ENCODE measurements at places on chromosomes 13 and 19. TPM values are rescaled to one million over a fixed set of nuclear protein-coding genes. Genes with fewer than 3 reads are reported as not detected.

Gene ATP8B3
- 0.52 TPM for polyA plus RNA-seq

Gene ZSCAN18
- polyA plus RNA-seq, result 47.2 TPM

DNA sequence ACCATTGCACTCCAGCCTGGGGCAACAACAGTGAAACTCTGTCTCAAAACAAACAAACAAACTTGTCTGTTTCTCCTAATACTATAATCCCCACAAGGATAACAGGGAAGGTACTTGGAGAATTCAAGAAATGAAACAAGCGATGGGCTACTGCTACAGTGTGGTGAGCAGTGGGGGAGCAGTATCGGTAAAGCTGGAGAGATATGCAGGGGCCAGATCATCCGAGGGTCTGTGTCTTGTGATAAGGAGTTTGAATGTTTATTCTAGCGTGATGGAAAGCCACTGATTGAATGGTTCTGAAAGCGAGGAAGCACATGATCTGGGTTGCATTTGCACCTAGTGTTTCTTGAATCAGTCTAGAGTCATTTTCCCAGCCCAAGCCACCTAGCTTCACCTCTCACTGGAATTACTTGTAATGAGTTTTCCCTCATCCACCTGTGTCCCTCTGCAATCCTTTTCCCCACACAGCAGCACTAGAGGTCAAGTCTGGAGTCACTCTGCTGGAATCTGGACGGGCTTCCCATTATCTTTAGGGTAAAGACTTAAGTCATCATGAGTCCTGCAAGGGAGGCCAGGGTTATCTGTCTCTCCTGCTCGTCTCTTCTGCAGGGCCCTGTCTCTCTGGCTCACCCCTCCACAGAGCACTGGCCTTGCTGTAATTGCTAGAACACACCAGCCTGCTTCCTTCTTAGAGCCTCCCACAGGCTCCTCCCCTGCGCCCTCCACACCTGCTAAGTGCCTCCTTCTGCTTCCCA is 162.3 kb downstream of the KLF5 start:
- no peak for DNase-seq

Gene PVR
- 19.4 TPM for polyA plus RNA-seq

DNA sequence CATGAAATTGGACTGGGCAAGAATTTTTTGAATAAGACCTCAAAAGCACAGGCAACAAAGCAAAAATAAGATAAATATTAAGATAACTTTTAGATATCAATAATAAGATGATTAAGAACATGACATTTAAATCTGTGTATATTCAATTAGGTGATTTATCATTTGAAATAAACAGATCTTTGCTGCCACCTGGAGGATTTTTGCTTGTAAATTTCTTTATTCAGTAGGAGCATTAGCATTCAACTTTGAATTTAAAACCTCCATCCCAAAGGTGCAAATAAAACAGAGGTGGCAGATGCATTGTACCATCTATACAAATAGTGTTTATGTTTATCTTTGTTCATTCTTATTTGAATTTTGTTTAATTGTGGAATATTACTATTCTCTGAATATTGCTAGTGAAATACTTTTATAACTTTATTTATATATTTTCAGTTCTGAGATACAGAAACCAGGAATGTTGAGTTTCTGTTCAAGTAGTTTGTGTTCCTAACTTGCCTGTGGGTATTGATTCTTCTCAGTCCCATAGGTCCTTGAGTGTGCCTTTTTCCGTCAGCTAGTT is 20.9 kb downstream of the COG6 start:
- peak; percentile 38 for DNase-seq

- DNase-seq, result no peak
Measured at GRCh38 chr13:92224052-92224821, 825.8 kb downstream of the GPC5 start.

DNA sequence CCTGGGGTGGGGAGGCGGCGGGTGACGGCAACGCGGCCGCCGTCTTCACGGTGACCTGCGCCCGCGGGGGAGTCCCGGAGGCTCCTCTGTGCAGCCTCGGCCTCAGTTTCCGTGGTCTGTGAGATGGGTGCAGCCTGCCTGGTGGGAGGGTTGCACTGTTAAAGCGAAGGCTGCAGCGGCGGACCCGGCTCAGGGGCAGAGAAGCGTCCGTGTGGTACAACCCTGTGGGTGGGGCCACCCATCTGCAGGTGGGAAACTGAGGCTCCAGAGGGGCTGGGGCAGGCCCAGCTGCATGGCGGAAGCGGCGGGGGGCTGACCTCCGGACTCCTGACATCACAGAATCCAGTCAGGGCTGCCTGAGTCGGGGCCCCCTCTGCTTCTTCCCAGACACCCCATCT is 481 bp downstream of the FGF22 start:
- DNase-seq, result no peak

GRCh38 chr19:30738047-30738446 is 365.9 kb downstream of the ZNF536 start:
- DNase-seq, result no peak

GRCh38 chr13:20311596-20311995 is 79.5 kb upstream of the GJB6 start:
- DNase-seq, result no peak

Gene ZNF177
- not detected for polyA plus RNA-seq

Gene TUBB4A
- 0.81 TPM for polyA plus RNA-seq

Gene TMIGD2
- polyA plus RNA-seq, result 3.2 TPM

GRCh38 chr13:113845055-113845454 is 18.8 kb downstream of the GAS6 start:
- DNase-seq, result no peak

DNA sequence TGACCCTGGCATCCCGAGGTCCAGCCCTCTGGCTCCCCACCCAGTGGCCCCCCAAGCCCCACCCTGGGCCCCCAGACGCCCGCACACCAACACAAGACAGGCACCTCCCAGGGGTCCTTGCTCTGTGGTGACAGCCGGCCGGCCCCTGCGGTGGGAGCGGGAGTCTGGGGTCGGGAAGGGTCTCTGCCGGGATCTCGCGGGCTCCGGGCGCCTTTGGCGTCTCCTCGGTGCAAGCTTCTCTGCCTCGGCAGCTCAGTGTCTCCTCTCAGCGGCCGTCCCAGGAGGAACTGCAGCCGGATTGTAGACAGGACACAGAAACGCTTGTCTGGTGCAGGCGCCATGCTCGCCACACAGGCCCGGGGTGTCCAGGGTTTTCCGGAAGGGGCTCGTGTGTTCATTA is 43.7 kb downstream of the TMEM255B start:
- DNase-seq, result no peak

Gene ZNF709
- 4.8 TPM for polyA plus RNA-seq

DNA sequence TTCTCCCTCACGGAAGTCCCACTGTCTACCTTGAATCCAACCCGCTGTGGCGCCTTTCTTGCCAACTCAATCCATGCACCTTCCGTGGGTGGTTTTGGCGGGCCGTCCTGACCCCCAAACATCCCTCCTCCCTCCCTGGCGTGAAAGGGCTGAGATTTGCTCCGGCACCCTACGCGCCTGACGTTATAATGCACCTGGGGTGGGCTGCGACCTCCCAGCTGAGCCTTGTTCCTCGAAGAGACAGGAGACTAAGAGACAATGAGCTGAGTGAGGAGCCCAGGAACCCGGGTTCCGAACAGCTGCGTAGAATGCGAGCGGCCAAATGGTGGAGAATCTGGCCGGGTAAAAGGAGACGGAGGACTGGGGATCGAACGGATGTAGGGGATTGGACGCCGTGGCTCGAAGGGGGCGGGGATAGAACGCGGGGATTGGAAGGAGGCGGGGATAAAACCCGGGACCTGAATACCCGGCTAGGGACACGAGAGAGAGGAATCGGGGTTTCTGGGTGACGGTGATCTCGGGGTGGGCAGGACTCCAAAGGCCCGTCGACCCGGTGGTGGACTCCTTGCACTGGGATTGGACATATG is at the start of gene CPT1C:
CPT1C (plus strand) TSS at position 461 of the 587 bp plus-strand sequence. CDS start 1,137 bp downstream, outside the sequence.
- DNase-seq, result peak; percentile 76

DNA sequence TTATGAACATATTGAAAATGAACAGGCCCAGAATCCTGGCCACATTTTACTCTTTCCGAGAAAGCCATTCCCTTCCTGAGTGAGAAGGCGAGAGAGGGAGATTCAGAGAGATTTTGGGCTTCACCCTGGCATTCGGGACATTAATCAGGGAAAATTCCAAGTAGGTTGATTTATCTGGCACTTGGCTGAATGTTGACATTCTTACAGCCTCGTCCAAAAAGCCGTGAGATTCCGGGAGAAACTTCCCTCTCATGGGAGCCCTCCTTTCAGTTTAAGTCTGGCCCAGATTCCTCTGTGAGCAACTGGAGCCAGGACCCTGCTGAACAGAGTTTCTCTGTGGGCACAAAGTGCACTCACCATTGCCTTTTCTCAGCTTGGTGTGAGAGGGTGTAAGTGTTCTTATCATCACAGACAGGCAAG is 129.2 kb upstream of the PEG3 start:
- DNase-seq, result peak; percentile 69

DNA sequence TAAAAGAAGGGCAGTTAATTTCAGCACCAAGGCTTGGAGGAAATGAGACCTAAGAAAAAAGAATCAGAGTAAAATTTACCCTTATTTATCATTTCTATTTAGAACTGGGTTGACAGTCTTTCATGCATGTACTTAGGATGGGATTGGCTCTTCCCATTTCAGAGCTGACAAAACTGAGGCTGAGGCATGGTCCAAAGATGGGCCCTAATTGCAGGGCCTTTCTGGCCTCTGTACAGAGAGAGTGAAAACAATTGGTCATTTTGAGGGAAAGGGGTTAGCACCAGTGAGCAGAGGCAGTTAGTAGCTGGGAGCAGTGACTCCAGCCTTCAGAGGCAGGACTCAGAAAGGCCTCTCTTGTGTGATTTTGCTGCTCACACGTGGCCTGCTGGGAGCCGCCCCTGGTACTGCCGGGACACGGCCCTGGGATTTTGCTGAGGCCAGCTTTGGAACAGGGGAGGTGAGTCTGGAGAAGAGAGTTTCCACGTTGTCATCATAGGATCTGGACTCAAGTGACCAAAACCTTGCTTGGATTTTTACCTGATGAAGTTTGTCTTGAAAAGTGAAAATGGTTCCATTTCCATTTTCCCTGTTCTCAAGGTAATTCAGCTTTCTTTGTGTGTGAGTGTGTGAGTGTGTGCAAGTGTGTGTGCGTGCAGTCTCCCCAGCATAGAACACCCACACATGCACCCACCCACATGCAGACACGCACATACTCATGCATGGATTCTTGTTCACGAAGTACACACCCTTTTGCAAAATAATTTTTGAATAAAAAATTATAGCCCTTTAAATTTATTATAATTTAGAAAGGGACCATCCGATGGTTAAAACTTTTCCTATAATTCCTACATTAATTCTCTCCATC is at the start of gene ZNF536:
ZNF536 (plus strand) TSS at position 425 of the 865 bp plus-strand sequence. CDS start 71,179 bp downstream, outside the sequence.
- DNase-seq, result no peak

- DNase-seq, result no peak
Measured at GRCh38 chr13:42524487-42525034, 49.4 kb upstream of the TNFSF11 start.

DNA sequence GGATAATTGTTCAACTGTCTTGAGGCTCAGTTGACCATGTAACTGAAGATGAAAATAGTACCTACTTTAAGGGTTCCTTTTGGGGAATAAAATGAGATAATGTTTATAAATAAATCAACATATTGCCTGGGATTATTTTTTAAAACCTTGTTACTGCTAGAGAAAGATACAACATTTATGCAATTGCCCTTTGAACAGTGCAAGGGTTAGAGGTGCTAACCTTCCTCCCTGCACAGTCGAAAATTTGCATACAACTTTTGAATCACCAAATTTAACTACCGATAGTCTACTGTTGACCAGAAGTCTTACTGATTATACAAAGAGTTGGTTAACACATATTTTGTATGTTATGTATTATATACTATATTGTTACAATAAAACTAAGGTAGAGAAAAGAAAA is 750.0 kb downstream of the EFNB2 start:
- DNase-seq, result no peak

Gene PPM1N
- 0.82 TPM for polyA plus RNA-seq

DNA sequence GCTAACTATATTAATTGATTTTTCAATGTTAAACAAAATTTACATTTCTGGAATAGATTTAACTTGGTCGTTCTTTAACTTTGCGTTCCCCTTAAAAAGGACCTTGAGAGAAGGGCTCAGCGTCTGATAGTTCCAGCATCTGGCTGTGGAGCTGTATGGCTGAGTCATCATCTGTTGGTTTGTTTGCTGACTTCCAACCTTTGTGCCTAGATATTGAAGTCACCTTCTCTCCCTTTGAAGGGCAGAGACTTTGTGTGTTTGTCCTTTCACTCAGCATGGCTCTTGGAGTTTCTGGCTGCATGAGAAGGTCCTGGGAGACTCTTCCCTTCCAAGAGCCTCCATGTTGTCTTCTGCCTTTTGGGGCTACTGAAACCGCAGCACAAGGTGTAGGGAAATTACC is 16.6 kb upstream of the IRS2 start:
- no peak for DNase-seq

- DNase-seq, result no peak
Measured at GRCh38 chr19:29415507-29415906, 110.3 kb upstream of the VSTM2B start.
